ENCODE measurements at places on chromosomes 5 and 9.

- no peak for DNase-seq
Observed at GRCh38 chr9:70125621-70126263, 82.1 kb downstream of the MAMDC2 start.

DNA sequence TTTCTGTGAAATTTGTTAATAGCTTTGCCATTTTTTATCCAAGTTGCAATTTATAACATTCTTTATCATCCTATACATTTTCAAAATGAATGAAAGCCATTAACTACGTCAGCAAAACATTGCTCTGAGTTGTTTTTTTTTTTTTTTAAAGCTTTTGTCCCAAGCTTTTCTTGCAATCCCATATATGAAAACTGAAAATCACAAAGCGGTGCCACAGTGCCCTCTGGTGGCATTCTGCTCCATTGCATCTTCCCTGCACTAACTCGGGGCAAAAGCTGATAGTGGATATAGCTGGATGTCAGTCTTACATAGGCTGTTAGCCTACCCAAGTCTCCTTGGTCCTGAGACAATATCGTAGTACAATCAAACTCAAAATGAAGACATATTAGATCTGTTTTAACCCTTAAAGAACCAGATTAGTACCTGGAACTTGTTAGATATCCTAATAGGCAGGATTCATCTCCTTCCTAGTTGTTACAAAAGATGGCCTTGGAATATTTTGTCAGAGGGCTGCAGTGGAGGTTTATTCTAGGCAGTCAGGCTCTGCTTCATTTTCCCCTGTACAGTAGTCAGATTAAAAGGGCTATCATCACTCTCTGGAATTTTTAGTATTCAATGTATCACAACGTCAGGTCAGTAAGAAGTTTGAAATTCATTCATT lies 669.9 kb downstream of the PTPRD start:
- peak; percentile 57 for DNase-seq

- DNase-seq = no peak
Observed at GRCh38 chr9:25562101-25562500, 116.1 kb downstream of the TUSC1 start.

DNA sequence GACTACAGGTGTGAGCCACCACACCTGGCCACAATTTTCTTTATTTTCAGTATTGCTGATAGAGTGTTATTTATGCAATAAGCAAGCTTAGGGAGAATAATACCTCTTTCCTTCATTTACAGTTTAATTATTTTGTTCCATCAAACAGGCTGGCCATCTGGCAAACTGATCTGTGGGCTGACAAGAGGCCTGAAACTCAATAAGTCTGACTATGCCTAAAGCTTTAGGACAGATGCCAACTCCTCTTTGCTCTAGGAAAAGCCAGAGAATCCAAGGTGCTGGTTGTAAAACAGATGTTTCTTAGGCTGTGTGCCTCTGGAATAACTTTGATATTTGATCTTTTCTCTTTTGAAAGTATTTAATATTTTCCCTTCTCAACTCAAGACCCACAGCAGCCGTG lies 98.4 kb downstream of the TARS1 start:
- DNase-seq = no peak

GRCh38 chr9:38687389-38687842 lies 32.5 kb downstream of the FAM240B start:
- DNase-seq = no peak

- no peak for DNase-seq
Observed at GRCh38 chr5:37847978-37848425, 8.2 kb upstream of the GDNF start.

GRCh38 chr5:146644831-146645230 lies 128.8 kb upstream of the GPR151 start:
- DNase-seq = no peak

DNA sequence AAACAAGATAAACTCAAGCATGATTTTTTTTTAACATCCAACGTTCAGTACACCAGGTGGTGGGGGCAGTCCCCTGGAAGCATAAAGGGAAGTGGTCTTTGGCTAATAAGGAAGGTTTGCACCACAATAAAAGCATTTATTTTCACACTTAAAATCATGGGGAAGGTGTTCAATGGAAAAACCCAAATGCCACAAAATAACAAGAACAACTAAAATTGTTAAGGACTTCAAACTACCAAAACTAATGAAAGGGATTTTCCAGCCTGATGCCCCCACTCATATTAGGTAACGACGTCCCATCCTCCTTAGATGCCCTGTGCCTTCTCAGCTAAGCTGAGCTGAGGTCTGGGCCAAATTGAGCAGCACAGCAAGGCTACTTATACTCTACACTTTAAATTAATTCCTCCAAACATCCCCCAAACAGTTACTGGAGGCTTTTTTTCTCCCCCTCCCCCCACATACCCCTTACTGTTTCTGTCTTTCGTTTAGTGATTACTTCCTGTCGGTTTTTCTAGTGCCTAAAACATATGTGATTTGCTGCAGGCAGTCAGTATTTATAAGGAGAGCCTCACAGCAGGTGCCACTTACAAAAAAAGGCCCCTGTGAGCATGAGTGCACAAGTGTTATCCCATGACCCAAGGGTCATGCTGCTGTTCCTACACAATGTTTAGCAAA lies 259.7 kb upstream of the ZNF608 start:
- DNase-seq = no peak

GRCh38 chr9:5452286-5452609 lies 1.9 kb downstream of the CD274 start:
- DNase-seq = no peak

- no peak for DNase-seq
Observed at GRCh38 chr9:19387317-19387716, 7.3 kb upstream of the RPS6 start.

- no peak for DNase-seq
Observed at GRCh38 chr5:117999939-118000549, 988.3 kb downstream of the DTWD2 start.

- no peak for DNase-seq
Observed at GRCh38 chr5:122412966-122413365, 100.9 kb downstream of the SNCAIP start.

DNA sequence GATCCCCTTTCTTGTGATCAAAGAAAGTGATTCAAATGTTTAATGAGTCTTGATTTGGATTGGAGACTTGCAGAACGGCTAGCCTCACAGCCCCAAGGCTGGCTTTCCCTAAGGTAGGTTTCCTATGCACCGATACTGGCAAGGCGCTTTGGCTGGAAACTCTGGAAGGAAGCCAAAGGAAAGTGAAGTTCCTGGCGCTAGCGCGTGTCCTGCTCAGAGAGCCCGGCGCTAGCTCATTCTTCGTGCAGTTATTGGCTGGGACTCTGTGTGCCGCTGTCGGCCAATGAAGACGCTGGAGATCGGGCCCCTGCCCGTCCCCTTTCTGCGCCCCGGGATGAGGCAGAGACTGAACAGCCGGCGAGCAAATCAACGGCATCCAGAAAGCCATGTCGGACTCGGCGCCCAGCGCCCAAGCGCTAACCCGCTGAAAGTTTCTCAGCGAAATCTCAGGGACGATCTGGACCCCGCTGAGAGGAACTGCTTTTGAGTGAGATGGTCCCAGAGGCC lies at the start of gene PCDHGC3:
TSS of gene PCDHGC3 (plus strand) at position 342 of the 507 bp plus-strand sequence. CDS start at position 493, 151 bp downstream.
- peak; percentile 95 for DNase-seq

GRCh38 chr5:39543335-39543734 lies 118.6 kb upstream of the DAB2 start:
- DNase-seq = no peak

DNA sequence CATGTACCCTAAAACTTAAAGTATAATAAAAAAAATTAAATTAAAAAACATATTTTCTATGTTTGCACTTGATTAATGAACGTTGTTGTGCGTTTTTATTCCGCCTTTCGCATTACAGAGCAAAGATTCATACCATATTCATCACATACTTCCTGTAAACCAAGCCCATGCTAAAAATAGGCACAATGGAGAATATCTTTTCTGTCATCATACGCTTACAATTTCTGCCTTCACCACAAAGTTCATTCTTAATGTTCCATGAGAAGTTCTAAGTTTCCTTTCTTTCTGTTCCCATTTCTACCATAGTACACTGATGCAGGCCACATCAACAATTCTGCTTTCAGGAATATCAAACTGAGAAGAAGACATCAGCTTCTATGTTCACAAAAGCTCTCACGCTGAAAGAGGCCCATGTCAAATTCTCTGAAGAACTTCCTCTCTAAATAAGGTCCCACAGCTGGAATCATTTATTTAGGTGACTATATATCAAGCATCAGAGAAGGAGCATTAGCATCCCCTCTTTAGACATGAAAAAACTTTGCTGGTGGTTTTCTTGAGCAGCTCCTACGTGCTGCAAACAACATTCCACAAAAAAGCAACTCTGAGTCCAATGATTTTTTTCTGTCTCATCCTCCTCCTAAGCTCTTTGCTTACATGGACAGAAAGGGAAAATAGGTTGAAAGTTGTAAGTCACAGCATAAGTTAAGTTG lies 456.4 kb downstream of the CDH10 start:
- DNase-seq = no peak

GRCh38 chr9:115250621-115251032 lies 132.7 kb upstream of the TNC start:
- peak; percentile 4 for DNase-seq

GRCh38 chr9:9679433-9679832 lies 933.4 kb downstream of the PTPRD start:
- DNase-seq = no peak

DNA sequence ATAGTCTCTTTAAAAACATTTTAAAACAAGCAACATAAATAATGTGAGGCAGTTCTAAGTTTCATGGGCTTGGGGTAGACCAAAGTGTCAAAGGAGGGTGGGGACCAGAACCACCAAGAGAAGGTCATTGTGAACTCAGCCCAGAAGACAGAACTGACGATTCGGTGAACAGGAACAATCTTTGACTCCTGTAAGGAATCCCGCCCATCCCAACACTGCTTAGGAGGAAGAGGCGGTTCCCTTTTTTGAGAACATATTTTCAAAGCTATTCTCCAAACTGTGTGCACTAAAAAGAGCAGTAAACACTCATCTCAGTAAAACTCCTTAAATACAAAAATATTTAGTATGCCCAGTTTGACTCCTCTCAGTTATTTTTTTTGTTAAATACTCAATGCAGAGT lies 176.5 kb upstream of the TLE4 start:
- DNase-seq = no peak

DNA sequence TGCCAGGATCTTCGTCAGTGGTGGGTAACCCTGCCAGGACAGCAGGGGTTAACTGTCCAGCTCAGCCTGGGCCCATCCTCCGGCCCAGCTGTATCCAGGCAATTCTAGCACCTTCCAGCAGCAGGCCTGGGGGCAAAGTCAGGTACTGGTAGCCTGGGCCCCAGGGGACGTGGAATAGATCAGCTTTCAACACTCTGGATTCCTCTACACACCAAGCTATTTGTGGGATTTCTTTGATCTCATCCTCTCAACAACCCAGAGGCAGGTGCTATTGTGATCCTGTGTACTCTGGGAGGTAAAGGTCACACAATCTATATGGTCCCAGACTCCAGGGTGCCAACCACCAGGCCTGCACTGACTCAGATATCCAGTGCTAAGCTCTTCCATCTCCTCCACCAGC lies 8.7 kb upstream of the SPOUT1 start:
- DNase-seq = no peak

GRCh38 chr5:137488516-137488915 lies 10.6 kb downstream of the SPOCK1 start:
- no peak for DNase-seq

- no peak for DNase-seq
Observed at GRCh38 chr5:127412698-127413097, 104.7 kb upstream of the PRRC1 start.

DNA sequence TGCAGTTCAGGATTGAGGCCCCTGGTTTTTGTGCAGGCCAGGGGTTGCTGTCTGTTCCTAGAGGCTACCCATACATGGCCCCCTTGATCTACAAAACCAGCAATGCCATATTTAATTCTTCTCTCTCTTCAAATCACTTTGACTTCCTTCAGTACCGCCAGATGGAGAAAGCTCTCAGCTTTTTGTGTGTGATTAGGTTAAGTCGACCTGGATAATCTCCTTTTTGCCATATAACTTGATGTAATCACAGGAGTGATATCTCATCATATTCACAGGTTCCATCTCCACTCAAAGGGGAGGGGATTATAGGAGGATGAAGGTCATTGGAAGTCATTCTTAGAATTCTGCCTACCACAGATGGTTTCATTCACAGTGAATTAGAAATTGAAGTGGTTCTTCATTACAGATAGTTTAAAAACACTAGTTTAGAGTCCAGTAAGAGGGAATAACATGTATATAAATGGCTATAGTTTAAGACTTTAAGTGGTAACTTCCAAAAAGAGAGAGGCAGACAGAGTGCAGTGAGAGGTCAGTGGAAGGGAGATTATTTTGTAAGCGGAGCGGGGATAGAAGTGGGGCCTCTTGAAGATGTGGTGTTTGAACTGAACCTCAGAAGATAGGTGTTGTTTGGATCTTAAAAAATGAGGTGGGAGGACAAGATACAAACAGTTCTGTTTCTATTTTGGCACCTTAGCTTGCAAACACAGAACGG lies 85.9 kb downstream of the GALNT10 start:
- no peak for DNase-seq
